Stimulated activated CD4-positive, alpha-beta T cell treated with anti-CD3 and anti-CD28 coated beads, TNF-alpha, amount 100 ng/mL, for 1 hour (primary cell): ENCODE measurements at places on chromosomes 12 and 14.

DNA sequence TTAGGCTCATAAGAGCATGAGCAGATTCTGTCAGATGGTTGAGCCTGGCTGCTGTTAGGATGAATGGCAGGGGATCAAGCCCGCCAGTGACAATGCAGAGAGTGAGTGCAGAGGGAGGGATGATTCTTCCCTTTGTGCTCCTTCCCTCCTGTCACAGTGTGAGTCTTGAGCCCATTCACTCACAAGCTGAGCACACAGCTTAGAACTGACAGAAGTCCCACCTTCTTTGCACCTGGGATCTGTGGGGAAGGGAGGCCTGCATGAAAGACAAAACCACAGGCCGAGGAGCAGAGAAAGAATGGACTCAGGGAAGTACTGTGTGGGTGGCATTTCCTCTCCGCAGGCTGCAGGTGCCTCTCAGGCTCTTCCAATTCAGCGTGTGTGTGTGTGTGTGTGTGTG, 160.6 kb downstream of the KCNA5 start:
- DNase-seq, result no peak

DNA sequence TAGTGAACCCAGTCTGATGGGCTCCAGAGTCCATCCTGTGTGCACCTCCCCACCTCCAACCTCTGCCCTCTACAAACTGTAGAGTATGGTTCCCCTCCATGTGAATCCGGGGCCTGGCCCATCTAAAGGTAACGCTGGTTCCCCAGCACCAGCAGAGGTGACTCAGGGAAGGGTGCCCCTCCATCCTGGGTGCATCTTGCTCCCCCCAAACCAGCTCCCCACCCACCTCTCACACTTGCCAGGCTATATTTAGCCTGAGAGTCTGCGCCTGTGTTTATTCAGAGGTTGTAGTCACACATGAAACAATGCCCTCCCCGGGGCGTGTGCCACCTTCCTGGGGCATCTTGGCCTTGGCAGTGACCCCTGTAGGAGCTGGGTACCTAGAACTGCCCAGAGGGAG, 26.2 kb downstream of the RASAL1 start:
- no peak for DNase-seq

DNA sequence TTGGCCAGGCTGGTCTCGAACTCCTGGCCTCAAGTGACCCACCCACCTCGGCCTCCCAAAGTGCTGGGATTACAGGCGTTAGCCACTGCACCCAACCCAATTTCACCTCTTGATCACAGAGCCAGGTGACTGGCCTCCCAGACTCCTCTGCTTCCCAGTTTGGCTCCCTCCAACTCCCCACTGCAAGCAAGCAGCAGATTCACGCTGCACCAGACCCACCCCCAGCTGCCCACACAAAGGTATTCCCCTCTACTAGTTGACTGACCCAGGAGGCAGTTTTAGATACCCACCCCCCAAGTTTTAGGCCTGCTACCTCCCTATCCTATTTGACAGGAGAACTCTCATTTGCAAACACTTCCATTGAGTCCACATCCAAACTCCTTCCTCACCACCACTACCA, 5.2 kb downstream of the RARG start:
- no peak for DNase-seq

- no peak for DNase-seq
These were observed 1.5 kb downstream of the ATP2B1 start for GRCh38 chr12:89706986-89707702.
